Upper lobe of left lung (tissue), 6 donors: ENCODE measurements at places on chromosomes 12 and 14. TPM values are rescaled to one million over a fixed set of nuclear protein-coding genes. Genes with fewer than 3 reads are reported as not detected.

- no peaks in the 10 kb centered on the region for H3K36me3 ChIP-seq
- no peak overlapping the region for H3K27ac ChIP-seq
Observed at GRCh38 chr12:24360907-24361306, 411.4 kb upstream of the SOX5 start.

DNA sequence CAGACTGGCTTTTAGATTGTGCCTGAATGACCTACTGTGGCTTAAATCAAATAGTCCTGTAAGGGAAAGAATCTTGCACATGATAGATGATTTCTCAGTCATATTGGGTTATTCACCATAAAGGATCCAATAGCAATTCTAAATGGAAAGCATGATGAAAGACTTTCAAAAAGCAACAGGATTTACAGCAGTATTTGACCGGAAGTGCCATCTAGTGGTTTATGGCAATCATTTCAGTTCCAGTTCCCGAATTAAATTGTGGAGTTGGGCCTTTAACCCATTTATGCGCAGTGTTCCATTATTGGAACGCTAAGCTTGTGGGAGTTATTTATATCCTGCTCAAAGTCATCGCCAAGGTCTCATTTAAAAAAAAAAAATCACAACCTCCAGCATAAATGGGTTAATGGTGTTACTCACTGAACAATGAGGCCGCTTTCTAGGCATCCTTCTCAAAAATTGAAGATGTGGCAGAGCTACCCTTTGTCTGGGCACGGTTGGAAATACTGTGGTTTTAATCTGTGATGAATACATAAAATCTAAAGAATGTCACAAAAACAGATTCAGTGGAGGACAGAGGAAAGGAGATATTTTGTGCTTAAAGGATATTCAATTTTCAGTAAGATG, 60.8 kb upstream of the REP15 start:
- no peaks in the 10 kb centered on the region for H3K36me3 ChIP-seq
- no peaks in the 10 kb centered on the region for H3K27me3 ChIP-seq
- no peak overlapping the region for H3K27ac ChIP-seq
- H3K4me3 ChIP-seq: no peak overlapping the region

The HOXC9 gene
- total RNA-seq: not detected

DNA sequence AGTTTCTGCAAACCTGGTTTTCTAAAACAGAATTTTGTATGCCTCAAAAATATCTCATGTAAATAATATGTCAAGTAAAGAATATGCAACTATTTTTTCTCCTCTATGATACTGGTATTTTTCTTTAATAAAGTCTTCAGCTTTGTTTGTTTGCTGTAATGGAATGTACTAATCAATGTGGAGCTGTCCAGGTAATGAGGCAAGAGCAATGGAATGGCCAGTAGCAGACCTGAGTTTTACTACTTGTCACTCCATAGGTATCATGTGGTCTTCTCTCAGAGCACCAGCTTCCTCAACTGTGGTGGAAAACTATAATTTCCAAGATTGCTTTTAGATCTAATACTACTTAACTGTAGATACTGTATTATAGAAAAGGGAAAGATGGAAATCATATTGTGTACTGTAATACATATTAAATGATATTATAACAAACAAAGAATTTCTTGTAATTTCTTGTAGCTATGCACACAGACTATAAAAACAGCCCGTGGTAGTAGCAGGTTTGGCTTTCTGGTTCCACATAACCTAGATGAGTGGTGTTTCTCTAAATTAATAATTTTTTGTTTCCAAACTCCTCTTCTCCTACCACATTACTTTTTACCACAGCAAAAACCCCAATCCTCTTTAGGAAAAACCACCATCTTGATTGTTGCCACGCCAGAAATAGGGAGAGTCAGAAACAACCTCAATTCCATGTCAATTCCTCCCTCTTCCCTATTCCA, 70.6 kb downstream of the KIF21A start:
- no peak overlapping the region for H3K4me3 ChIP-seq
- H3K36me3 ChIP-seq: no peaks in the 10 kb centered on the region
- H3K4me1 ChIP-seq: no peaks in the 10 kb centered on the region

- DNase-seq: no peak
- H3K4me3 ChIP-seq: peak overlapping the region; percentile 96
- no peaks in the 10 kb centered on the region for H3K36me3 ChIP-seq
- H3K27me3 ChIP-seq: no peaks in the 10 kb centered on the region
- peaks cover 25% of the 10 kb centered on the region for H3K4me1 ChIP-seq
- H3K27ac ChIP-seq: peak overlapping the region; percentile 48
Observed at GRCh38 chr12:125065919-125066570, 810 bp downstream of the AACS start.

DNA sequence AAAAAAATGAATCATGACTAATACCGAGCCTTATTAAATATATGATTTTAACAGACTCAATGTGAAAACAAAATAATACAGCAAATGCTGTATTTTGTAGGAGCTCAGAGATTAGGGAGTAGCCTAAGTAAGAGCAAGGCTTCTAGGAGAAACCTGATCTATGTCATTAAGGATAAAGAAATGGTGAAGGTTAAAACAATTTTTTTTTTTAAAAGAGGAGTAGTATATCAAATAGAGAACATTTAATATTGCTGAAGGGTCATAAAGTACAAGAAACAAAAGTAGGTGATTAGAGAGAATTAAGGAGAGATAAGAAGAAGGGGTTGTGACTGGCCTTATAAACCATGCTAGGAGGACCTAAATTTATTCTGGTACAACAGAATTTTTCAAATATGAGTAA, 39.1 kb downstream of the PPP1R12A start:
- DNase-seq: no peak
- no peak overlapping the region for H3K4me3 ChIP-seq
- no peaks in the 10 kb centered on the region for H3K36me3 ChIP-seq
- H3K4me1 ChIP-seq: peaks cover 6% of the 10 kb centered on the region
- H3K27me3 ChIP-seq: no peaks in the 10 kb centered on the region
- no peak overlapping the region for H3K27ac ChIP-seq

DNA sequence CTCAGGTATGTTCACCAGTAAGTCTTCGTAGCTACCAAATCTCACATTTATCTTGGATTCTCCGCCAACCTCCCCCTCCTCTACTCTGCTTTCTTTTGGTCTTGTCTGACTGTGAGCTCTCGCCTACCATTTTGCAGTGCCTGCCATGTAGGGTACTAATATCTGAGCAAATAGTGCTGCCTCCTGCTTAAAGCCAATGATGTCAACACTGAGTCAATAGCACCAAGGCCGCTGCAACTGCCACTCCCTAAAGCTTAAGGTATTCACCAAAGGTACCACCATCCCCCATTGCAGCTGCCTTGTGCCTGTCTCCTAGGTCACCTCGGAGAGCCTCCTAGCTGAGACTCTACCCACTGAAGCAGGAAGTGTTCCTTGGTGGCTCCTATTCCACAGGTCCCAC, 114.8 kb upstream of the FUT8 start:
- DNase-seq: peak; percentile 67
- H3K4me1 ChIP-seq: peaks cover 16% of the 10 kb centered on the region
- H3K36me3 ChIP-seq: no peaks in the 10 kb centered on the region
- no peaks in the 10 kb centered on the region for H3K27me3 ChIP-seq
- no peak overlapping the region for H3K27ac ChIP-seq
- H3K4me3 ChIP-seq: no peak overlapping the region

GRCh38 chr14:102941419-102942011, 19.1 kb downstream of the AMN start:
- H3K36me3 ChIP-seq: peaks cover 84% of the 10 kb centered on the region
- H3K4me3 ChIP-seq: no peak overlapping the region
- H3K4me1 ChIP-seq: no peaks in the 10 kb centered on the region
- no peak overlapping the region for H3K27ac ChIP-seq
- no peaks in the 10 kb centered on the region for H3K27me3 ChIP-seq

- no peak for DNase-seq
- no peaks in the 10 kb centered on the region for H3K36me3 ChIP-seq
- H3K4me3 ChIP-seq: no peak overlapping the region
Observed at GRCh38 chr12:128521981-128522380, 255.0 kb downstream of the TMEM132C start.

DNA sequence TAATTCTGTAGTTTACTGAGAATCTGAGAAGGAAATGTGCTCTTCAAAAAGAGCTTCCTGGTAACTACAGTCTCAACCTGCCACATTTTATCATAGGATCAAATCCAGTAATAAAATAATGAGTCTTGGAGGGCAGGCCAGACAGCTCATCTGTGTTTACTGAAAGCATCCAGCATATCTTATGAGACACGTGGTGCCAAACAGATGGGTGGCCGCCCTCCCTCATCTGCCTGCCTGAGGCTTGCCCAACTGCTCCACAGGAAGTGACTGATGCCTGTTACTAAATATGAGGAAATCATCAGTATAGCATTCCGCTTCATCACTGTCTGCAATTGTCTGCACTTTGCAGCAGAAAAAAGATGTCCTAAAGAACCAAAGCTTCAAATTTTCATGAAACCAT, 13.5 kb downstream of the DHRS7 start:
- H3K27ac ChIP-seq: peak overlapping the region; percentile 82
- H3K36me3 ChIP-seq: no peaks in the 10 kb centered on the region
- no peak overlapping the region for H3K4me3 ChIP-seq
- peaks cover 24% of the 10 kb centered on the region for H3K4me1 ChIP-seq

DNA sequence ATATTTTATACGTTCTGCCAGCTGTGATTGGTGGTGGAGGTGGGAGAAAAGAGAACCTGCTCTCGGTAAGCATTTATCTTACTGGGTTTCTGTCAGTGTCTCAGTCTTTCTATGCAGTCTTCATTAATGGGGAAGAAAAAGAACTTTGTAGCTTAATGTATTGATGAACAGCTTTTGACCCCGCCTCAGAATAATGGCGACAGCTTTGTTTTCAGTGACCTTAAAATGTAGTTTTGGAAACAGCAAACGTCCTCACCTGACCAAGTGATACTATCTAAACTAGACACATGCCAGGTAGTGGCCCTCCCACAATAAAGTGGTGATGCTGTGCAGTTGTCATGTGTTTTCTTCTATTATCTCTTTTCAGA, 1.4 kb downstream of the DACT1 start:
- H3K36me3 ChIP-seq: peaks cover 10% of the 10 kb centered on the region
- H3K27ac ChIP-seq: no peak overlapping the region
- DNase-seq: no peak
- H3K27me3 ChIP-seq: no peaks in the 10 kb centered on the region

DNA sequence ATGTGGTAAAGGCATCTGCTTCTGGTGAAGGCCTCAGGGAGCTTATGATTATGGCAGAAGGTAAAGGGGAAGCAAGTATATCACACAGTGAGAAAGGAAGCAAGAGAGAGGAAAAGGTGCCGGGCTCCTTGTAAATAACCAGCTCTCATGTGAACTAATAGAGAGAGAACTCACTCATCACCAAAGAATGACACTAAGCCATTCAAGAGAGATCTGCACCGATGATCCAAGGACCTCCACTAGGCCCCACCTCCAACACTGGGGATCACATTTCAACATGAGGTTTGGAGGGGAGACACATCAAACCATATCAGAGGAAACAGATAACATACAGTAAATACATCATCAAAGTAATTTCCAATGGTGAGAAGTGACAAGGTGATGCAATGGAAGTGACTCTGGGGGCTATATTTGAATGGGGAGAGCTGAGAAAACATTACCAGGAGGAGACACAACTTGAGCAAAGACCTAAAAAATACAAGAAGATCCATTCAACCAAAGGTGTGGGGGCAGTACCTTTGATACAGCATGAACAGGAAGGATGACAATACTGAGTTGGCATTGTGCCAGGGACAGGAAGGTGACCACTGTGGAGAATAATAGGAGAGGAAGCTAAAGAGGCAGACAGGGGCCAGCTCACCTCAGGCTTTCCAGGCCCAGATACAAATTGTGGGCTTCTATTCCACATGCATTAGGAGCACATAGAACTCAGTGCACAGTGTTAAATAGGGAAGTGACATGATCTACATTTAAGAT, 134.4 kb upstream of the GRIP1 start:
- H3K4me1 ChIP-seq: no peaks in the 10 kb centered on the region
- no peaks in the 10 kb centered on the region for H3K27me3 ChIP-seq
- no peak for DNase-seq
- H3K27ac ChIP-seq: no peak overlapping the region
- no peaks in the 10 kb centered on the region for H3K36me3 ChIP-seq

DNA sequence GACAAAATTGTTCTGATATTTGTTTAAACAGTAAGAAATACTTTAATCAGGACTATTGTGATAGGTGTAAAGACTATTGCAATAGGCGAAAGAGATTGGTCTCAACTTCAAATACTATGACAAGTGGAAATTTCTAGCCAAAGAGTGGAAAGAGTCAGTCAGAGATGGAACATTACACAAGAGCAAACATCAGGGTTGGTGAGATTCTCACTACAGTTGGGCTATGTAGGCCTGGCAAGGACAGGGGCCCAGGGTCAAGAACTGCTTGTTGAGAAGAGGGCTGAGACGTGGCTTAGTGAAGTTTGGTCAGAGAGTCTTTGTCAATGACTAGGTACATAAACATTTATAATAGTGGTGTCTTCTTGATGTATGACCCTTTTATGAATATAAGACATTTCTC, 19.4 kb downstream of the CAND1 start:
- H3K4me3 ChIP-seq: no peak overlapping the region
- DNase-seq: no peak
- no peaks in the 10 kb centered on the region for H3K36me3 ChIP-seq

GRCh38 chr14:100472491-100472890, 114.7 kb downstream of the BEGAIN start:
- H3K27ac ChIP-seq: no peak overlapping the region
- peaks cover 12% of the 10 kb centered on the region for H3K36me3 ChIP-seq
- no peak overlapping the region for H3K4me3 ChIP-seq
- no peak for DNase-seq

DNA sequence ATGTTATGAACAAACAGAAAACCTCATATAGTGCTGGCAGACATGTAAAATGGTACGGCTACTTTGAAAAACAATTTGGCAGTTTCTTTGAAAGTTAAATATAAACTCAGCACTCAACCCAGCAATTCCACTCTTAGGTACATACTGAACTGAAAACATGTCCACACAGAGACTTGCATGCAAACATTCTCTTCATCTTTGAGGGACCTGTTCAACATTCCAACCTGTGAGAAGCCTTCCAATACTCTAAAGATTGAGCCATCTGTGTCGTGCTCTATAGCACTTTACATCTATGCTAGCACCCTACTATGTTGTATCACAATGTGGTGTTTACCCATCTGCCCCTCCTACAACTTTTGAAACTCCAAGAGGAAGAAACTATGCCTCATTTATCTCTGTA, 79.3 kb downstream of the DNAI7 start:
- no peaks in the 10 kb centered on the region for H3K27me3 ChIP-seq
- no peak overlapping the region for H3K27ac ChIP-seq
- no peaks in the 10 kb centered on the region for H3K4me1 ChIP-seq
- no peak for DNase-seq

GRCh38 chr12:109594556-109595317, 21.1 kb downstream of the MVK start:
- H3K27me3 ChIP-seq: no peaks in the 10 kb centered on the region
- H3K27ac ChIP-seq: no peak overlapping the region
- DNase-seq: no peak
- H3K36me3 ChIP-seq: peaks cover 20% of the 10 kb centered on the region
- peaks cover 5% of the 10 kb centered on the region for H3K4me1 ChIP-seq

DNA sequence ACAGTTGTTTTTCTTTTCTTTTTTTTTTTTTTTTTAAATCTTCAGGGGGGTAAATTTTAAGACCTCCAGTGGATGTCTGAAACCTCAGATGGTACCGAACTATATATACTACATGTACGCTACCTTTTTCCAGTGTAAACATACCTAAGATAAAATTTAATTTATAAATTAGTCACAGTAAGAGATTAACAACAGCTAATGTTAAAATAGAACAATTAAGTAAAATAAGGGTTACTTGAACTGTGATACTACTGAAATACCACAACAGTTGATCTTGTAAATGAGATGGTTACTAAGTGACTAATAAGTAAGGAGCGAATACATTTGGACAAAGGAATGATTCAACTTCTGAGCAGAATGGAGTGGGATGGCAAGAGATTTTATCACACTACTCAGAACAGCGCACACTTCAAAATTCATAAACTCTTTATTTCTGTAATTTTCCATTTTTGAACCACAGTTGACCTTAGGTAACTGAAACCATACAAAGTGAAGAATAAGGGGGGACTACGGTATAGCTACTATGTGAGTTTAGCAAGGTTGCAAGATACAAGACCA, 80.5 kb upstream of the PCED1B start:
- DNase-seq: no peak
- no peaks in the 10 kb centered on the region for H3K4me1 ChIP-seq
- H3K4me3 ChIP-seq: no peak overlapping the region
